Cerebellar nuclear complex (tissue), 1 donor: ENCODE measurements at places on chromosomes 2 and 18.

DNA sequence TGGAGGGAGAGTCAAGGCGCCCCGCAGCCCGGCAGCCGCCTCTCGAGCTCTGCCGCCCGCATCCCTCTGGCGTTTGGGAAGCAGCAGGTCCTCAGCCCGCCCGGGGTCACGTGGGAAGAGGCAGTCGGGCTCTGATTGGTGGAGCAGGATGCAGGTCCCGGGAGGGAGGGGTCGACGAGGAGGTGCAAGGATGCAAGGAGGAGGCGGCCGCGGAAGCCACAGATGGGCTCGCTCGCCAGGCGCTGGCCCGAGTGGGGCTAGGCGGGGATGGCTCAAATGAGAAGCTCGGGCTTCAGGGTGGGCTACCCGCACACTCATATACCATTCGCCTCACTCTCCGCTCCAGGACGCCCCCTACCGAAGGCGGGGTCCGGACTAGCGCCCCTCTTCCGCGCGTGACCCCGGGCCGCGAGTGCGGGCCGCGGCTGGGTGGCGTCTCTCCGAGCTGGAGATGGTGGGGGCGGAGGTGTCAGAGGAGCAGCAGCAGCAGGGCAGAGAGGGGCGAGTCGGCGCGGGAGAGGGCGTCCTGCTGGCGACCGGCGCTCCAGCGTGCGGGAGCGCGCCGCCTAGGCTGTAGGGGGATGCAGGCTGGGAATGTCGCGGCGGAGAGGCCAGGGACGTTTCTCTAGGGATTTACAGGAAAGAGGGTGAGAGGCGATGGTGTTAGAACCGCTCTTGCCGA lies at the start of gene TMEFF2:
TSS of gene TMEFF2 (minus strand) at position 68 of the 682 bp plus-strand sequence. CDS start 409 bp downstream, outside the sequence.
- peak; percentile 98 for DNase-seq

DNA sequence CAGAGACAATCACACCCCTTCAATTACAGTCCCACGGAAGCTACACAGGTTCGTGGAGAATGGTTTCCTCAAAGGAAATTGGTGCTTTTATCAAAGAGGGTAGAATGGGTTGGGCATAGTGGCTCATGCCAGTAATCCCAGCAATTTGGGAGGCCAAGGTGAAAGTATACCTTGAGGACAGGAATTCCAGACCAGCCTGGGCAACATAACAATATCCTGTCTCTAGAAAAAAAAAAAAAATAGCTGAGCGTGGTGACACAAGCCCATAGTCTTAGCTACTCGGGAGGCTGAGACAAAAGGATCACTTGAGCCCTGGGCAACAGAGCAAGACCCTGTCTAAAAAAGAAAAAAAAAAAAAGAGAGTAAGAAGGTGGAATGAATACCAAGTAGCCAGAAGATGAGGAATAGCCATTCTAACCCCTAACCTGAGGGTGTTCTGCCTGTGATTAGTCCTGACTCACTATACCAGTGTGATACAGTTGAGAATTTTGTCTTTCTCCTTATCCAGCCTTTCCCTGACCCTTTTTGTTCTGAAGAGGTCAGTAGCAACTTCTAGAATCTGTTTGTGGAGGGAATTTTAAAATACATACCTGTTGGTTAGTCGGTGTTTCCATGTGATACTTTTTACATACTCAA lies 283.2 kb downstream of the MREG start:
- no peak for DNase-seq

DNA sequence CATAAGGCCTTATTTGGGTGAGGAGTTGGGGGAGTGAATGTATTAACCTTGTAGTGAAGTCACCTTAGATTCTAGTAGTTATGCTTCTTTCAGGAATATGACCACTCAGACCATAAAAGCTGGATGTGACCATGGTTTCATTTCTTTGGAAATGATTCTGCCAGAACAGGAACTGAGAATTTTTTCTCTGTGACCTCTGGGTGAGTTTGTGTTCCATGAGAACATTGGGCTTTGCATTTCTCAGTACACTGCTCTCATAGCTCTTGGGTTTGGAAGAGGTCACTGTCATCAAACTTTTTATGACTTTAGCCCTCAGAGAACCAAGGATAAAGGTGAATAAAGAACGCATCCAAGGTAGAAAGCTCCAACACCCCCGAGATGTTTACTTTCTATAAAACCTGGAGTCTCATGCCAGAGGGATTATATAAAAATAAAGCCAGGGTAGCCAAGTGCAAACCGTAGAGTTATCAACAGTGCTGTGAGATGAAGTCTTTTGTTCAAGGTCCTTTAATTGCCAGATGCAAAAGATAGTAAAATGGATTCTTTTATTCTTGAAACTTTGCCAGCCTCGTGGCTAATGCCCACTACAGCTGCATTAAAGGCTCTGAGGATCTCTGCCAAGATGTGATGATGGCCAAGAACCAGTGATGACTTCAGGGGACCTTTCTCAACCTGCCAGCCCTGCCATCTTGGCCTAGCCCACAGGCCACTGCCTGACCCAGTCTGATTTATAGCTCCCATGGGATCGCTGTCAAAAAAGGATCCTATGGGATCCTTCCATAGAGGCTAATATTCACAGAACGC lies 27.8 kb upstream of the MAT2A start:
- DNase-seq: no peak

- no peak for DNase-seq
Measured at GRCh38 chr2:18299423-18300212, 260.8 kb downstream of the RDH14 start.

DNA sequence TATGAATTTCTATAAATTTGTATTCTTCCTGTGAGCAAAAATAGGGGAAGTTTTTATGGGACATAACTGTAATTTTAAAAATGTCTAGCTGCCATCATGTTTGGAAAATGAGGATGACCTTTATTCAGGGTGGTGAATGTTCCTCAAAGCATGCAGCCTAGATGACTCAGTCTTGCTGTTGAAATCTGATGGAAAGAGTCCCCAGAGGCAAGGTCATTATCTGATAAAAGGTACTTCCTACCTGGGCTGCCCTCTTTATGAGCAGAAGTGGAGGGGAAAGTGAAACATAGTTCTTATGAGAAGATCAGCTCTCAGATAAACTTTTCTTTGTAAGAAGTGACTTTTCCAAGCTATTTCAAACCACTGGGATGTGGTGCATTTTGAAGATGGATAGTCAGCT lies 1144.7 kb upstream of the PIK3C3 start:
- no peak for DNase-seq

DNA sequence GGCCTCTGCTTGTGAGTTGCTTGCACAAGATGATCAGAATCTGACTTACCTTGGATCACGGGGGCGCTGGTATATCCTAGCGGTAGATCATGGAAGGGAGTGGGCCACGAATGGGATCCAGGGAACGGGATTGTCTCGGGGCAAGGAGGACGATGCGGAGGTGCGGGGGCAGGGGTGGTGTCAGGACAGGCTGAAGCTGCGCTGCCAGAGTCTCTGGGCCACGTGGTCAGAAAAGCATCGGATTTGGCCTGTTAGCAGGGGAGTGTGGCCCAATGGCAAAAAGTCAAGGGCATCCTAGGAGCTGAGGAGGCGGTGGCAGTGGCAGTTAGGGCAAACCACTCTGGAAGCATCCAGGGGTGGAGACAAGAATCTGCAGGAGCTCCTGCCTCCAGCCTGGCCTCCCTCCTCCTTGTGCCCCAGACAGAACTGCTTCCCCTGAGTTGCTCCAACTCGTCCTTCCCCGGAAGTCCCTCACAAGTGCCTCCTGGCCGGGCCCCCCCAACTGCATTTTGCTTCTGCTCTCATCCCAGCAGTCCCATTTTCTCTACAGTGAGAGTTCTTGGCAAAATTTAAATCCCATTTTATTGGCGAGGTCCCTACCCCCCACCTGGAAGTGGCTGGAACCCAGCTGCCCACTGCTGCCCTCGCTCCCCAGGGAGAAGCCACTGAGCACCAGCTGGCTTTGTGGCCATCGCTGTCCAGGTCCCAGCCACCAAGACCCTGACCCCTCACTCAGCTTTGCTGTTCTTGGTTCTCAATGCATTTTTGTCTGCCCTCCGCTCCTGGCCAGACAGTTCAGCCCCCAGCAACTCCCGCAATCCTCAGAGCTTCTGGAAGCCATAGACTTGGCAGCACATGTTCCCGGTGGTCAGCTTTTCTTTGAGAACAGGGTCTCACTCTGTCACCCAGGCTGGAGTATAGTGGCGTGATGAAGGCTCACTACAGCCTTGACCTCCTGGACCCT lies 5.6 kb upstream of the CCDC74B start:
- DNase-seq: no peak

- no peak for DNase-seq
Measured at GRCh38 chr2:23449413-23449812, 64.4 kb downstream of the KLHL29 start.

GRCh38 chr18:22643731-22644130 lies 226.0 kb upstream of the CTAGE1 start:
- DNase-seq: no peak

GRCh38 chr18:78981394-78981831 lies 1.8 kb downstream of the SALL3 start:
- no peak for DNase-seq

GRCh38 chr2:128076461-128077106 lies 14.4 kb upstream of the UGGT1 start:
- no peak for DNase-seq

- no peak for DNase-seq
Measured at GRCh38 chr2:217092710-217093379, 233.0 kb upstream of the TNP1 start.

DNA sequence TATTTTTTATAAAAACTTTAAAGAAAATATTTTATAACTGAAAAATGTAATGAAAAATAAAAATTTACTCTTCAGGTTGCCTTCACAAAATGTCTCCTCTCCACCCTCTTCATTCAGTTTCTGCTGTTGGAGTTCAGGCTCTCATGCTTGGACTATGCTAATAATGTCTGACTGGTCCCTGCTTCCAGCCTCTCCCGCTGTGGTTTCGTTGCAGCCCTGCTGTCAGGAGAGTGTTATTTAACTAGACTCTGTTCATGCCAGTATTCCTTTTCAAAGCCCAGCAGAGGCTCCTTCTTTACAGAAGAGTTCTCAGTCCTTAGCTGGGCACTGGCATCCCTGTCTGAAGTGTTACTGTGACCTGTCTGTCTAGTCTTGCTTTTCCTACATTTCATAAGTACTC lies 40.4 kb downstream of the CLIP4 start:
- no peak for DNase-seq

GRCh38 chr2:70936979-70937811 lies 1.5 kb downstream of the ATP6V1B1 start:
- no peak for DNase-seq

- no peak for DNase-seq
Measured at GRCh38 chr2:65877331-65878010, 445.1 kb upstream of the SPRED2 start.

GRCh38 chr2:113084249-113085000 lies 16.7 kb downstream of the IL1F10 start:
- DNase-seq: no peak

GRCh38 chr18:34039611-34040010 lies 185.1 kb downstream of the NOL4 start:
- DNase-seq: no peak

GRCh38 chr2:208384637-208385036 lies 22.0 kb upstream of the PTH2R start:
- no peak for DNase-seq

DNA sequence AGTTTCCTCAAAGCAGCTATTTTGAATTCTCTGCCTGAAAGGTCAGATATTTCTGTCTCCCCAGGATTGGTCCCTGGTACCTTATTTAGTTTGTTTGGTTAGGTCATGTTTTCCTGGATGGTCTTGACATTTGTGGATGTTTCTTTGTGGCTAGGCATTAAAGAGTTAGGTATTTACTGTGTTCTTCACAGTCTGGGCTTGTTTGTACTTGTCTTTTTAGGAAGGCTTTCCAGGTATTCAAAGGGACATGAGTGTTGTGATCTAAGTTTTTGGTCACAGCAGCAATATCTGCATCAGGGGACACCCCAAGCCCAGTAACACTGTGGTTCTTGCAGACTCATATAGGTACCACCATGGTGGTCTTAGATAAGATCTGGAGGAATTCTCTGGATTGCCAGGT lies 11.8 kb downstream of the MYO3B start:
- DNase-seq: no peak

- no peak for DNase-seq
Measured at GRCh38 chr2:70816726-70817125, 3.7 kb downstream of the CLEC4F start.

- DNase-seq: no peak
Measured at GRCh38 chr2:158965641-158966040, 2.8 kb upstream of the TANC1 start.

GRCh38 chr2:209570194-209570593 lies 146.3 kb downstream of the MAP2 start:
- no peak for DNase-seq

DNA sequence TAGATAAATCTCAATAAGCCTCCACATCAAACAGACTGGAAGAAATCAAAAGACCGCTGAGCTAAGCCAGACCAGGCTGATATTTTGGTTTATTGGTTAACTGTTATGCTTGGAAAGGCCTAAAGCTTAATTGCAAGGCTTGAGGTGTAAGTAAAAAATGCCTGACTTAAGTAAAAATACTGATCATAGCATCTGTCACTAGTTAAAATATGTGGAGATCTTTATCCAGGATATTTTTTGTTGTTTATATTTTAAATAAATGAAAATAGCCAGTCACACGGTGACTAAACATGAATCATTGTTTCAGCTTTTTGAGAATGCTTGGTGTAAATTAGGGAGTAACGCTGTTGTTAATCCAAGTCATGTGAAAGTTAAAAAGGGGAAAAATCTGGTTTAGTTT lies 127.9 kb downstream of the THADA start:
- DNase-seq: no peak

DNA sequence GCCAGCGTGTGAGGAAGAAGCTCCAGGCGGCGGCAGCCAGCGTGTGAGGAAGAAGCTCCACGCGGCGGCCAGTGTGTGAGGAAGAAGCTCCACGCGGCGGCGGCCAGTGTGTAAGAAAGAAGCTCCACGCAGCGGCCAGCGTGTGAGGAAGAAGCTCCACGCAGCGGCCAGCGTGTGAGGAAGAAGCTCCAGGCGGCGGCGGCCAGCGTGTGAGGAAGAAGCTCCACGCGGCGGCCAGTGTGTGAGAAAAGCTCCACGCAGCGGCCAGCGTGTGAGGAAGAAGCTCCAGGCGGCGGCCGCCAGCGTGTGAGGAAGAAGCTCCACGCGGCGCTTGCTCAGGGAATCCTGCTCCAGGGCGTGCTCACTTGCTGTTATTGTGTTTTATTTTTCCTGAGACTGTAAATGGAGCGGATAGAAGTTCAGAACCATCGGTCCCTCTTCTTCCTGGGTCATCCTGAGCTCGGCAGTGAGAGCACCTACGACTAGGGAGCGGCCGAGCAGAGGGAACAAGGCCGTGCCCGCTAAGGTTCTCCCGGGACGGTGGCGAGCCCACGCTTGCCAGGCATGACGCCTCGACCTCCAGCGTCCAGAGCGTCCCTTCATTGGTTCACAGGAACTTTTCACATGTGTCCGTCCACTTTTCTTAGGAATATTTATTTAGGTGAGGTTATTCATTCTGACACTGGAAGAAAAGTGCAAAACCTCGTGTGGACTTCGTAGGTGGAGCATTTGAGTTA lies 94.2 kb downstream of the TMEM18 start:
- no peak for DNase-seq

- no peak for DNase-seq
Measured at GRCh38 chr18:65906621-65907034, 155.8 kb downstream of the CDH7 start.
